Activated CD4-positive, alpha-beta T cell treated with anti-CD3 and anti-CD28 coated beads, Interleukin-2, amount 50 U/mL, for 4 hours (primary cell): ENCODE measurements at places on chromosomes 12 and 14.

- DNase-seq, result no peak
Observed at GRCh38 chr14:99784508-99784907, 8.7 kb upstream of the EML1 start.

GRCh38 chr12:119068129-119068856, 87.0 kb downstream of the SRRM4 start:
- DNase-seq, result no peak

DNA sequence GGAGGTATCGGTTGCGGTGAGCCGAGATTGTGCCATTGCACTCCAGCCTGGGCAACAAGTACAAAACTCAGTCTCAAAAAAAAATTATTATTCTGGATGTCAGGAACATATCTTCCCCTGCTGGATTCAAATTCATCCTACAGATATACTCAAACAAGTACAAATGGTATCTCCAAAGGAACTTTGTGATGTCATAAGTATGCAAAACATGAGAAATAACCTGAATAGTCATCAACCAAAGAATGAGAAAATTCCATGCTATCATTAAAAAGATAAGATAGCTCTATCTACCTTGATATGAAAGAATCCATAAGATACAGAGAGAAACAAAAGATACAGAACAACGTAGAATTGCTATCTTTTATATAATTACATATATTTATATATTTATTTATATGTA, 67.7 kb downstream of the EEA1 start:
- DNase-seq, result no peak

- no peak for DNase-seq
Observed at GRCh38 chr12:91307957-91308670, 125.5 kb upstream of the DCN start.

- peak; percentile 35 for DNase-seq
Observed at GRCh38 chr12:48165089-48165981, 8.0 kb upstream of the ASB8 start.

DNA sequence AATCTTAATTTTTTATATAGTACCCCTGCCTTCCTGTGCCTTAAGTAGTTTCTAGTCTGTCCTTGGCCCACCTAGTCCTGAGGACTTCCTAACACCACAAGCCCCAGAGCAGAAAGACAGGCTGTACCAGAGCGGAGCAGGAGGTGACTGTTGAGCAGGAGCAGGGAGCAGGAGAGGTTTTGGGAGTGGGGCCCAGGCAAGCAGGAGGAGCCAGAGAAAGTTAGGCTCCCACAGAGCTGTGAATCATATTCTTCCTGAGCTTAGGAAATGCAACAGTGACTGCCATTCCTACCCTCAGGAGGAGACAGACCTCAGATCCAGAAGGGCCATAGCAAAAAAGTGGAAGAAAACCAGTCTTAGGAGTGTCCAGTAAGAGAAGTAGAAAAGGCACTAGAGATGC, 28.3 kb upstream of the COL2A1 start:
- DNase-seq, result no peak

GRCh38 chr12:64459394-64459891, 7.5 kb downstream of the TBK1 start:
- DNase-seq, result no peak

DNA sequence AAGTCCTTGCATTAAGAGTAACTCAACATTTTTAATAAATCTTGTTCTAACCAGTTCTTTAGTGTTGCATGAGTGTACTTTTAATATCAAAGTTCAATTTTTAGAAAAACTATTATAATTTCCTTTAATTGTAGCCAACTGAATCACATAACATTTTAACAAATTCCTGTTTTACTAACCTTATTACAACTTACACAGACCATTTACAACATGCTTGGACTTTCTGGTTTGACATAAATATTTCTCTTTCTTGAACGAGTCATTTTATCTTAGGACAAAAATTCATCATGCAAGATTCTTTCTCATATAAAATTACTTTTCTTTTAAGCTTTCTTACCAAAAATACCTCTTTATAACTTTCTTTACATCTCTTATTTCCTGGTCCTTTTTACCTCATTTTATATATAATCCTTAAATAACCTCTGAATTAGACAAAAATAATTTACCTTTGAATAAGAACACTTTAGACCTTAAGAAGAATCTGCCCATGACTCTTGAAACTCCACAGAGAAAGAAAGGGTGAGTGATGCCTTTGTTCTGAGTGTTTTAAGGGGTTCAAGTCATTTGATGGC, 3.9 kb downstream of the SLCO1A2 start:
- no peak for DNase-seq

GRCh38 chr12:87259391-87259790, 769.8 kb downstream of the C12orf50 start:
- no peak for DNase-seq

DNA sequence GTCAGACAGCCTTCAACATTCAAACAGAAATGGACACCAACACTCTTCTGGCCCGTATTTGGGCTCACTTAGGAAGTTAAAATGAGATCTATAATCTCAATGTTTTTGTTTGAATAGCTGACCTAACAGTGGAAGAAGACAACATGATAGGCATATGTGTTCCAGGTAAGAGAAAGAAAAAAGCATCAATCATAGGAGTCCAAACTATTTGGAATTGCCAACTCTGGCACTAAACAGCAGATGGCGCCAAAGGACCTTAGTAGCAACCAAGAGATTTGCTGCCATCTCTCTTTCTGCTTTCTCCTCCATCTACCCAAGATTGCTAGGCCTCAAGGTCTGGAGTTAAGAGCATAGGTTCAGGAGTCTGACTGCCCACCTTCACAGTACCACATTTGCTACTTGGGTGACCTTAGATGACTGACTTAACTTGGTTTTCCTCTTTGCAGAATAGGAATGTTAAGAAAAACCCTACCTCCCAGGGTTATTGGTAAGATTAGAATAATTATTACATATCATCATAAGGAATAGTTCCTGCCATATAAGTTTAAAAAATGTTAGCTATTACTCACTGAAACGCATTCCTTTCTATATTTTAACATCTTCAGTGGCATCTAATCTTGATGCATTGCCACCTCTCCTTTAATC, 30.2 kb downstream of the PEX5 start:
- DNase-seq, result peak; percentile 66

DNA sequence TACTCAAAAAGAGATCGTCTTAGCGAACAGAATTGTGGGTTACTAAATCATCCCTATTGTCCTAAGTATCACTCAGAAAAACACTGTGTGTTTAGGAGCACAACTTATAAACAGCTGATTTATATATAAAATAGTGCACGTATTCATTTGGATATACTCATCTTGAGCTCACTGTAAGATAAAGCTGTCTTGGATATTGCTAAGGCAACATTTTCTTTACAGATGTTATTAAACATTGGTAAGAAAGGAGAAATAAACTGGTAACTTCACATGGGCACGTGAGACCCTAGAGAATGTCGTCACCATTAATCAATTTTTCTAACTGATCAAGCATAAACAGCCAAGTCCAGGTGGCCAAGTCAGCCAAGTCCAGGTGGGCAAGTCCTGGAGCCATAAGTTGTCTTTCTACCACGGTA, 1.7 kb downstream of the PAWR start:
- no peak for DNase-seq

- DNase-seq, result no peak
Observed at GRCh38 chr12:110821917-110822316, 24.9 kb upstream of the CCDC63 start.

GRCh38 chr12:12539028-12539810, 23.4 kb downstream of the DUSP16 start:
- DNase-seq, result no peak

DNA sequence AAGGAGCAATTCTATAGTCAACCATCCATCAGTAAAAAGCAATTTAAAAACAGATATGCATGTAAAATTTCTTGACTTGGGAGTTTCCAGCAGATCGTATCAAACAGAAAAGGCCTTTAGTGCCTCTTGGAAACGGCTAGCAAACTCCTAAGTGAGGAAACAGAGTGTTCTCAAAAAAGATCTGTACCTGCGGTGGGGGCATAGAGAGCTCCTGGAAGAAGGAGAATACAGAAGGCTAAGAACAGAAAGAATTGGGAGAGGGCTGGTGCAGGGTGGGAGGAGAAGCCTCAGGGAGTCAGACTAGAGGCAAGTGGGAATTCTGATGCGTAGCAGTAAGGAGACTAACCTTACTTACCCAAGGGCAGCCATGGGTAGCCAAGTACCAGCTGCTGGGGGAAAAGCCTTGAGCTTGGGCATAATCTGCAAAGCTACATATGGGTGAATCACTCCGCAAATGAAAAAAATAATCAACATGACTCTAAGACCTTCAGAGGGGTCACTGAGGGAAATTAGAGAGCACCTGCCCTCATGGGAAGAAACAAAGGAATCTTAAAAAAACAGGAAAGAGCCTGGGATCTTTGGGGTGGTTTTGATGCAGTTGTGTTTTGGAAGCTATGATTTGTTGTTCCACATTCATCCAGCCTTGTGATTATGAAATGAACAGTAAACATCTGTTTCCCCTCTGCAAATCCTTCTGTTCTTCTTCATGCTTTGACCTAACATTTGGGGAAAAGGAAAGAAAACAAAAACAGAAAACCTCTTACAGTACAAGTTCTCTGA, 10.4 kb downstream of the RHOJ start:
- no peak for DNase-seq

DNA sequence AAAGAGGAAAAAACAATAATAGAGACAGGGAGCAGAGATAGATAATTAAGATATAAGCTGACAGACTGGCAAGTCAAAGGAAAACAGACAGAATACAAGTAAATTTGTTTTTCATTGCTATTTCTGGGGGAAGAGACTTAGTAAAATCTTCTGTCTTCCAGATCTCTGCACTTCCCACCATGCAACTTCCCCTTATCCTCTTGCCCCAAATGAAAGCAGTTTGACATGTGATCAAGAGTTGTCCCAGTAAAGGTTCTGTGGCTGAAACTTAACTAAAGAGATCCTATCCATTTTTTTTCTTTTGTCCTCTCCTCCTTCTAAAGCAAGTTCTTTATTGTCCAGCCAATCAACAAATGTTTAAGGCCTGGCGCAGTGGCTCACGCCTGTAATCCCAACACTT, 1.5 kb upstream of the MLF2 start:
- no peak for DNase-seq

DNA sequence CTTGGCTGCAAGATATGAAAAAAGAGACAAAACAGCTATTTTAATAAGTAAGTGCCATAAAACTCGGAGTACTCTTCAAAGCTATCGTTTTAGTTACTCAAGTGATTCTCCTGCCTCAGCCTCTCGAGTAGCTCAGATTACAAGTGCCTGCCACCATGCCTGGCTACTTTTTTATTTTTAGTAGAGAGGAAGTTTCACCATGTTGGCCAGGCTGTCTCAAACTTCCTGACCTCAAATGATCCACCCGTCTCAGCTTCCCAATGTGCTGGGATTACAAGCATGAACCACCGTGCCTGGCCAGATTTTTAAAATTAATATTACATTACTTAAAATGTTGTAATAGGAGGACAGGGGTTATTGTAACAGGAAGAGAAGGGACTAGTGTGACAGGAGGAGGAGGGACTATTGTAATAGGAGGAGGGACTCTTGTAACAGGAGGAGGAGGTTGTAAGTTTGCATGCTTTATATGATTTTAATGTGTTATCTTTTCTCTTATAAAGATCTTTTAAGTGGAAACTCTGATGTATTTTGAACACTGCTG, 61.3 kb downstream of the KITLG start:
- no peak for DNase-seq

DNA sequence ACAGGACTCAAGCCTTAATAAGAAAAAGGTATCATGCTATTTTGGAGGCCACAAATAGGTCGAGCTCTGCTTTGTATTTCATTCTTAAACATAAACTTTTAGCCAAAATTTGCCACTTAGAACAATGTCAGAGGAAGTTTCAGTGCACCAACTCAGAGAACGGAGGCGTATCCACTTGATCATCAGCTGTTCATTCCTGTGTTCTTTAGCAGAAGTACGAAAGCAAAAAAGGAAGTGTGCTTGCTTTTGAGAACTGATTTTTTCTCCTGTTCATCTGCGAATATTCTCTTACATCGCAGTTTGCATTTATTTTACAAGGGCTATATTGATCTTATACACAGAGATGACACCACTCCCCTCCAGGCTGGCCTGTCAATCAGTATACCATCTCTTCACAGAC, 188.6 kb upstream of the SOX5 start:
- DNase-seq, result no peak

DNA sequence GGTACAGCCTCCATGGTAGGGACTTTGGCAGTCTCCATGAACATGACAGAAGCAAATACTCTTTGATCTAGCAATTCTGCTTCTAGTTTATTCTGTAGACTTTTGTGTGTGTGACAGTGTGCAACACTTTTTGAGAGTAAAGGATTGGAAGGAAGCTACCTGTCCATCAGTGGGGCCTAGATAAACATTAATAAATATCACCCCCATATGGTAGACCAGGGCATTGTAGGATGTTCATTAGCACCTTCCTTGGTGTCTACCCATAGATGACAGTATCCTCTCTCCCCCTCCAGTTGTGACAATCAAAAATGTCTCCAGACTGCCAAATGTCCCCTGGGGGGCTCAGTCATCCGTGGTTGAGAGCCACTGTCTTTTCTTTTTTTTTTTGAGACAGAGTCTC, 10.8 kb downstream of the SNRNP35 start:
- DNase-seq, result no peak

DNA sequence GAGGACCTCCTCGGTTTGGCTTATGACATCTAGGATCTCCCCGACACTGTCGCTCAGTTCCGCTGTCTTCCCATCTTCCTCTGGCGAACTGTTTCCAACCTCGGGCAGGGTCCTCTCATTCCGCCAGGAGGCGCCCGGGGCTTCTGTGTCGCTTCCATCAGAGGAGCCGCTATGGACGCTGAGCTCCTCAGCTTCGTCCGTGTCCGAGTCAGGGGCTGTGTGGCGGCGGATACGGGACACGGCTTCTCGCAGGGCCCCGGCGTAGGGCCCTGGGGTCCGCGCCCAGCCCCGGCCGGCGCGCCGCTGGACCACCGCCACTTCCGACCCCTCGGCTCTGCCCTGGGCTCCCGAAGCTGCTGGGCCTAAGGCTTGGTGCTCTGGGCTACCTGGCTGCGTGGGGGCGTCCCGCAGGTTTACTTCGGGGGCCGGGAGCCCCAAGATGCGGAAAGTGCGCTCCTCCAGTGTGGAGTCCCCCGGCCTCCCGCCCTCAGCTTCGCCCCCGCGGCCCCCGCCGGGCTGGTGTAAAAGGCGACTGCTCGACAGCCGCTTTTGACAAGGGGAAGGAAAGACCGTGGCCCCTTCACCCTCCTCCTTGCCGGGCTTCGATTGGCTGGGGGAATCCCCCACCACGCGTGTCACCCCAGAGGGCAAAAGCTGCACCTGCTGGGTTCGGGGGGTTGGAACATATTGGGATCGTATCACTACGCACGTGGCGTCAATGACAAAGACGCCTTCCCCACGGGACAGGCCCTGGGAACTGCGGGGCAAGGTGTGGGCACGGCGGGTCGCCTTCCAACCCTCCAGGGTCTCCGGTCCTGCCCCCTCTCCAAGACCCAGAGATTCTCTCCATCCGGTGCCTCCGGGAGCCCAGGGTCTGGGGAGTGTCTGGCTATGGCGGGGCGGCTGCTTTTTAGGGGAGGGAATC, 2.1 kb downstream of the DDN start:
- peak; percentile 60 for DNase-seq

GRCh38 chr12:31715283-31715825, 13.5 kb downstream of the AMN1 start:
- no peak for DNase-seq

GRCh38 chr14:57736391-57736790, 129.5 kb downstream of the SLC35F4 start:
- no peak for DNase-seq
